ENCODE measurements at places on chromosomes 13 and 19.

DNA sequence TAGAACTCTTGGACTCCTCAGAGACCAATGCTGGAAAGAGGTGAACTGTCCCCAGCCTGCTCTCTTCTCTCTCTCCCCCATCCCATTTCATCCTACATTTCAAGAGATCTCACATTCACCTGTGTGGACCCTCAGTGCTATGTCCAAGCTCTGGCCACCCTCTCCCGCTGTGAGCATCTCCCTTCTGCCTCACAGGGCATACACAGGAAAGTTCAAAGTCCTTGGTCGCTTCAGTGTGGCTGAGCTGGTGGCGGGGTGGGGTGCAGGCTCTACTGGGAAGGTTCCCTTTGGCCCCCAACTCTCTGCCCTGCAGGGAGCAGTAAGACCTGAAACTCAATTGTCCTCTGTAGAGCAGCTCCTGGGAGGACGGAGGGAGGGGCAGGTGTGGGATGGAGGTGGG lies 27.0 kb downstream of the SPTBN4 start:
- no peak for DNase-seq

- no peak for DNase-seq
Observed at GRCh38 chr13:29543230-29544215, 52.0 kb downstream of the SLC7A1 start.

DNA sequence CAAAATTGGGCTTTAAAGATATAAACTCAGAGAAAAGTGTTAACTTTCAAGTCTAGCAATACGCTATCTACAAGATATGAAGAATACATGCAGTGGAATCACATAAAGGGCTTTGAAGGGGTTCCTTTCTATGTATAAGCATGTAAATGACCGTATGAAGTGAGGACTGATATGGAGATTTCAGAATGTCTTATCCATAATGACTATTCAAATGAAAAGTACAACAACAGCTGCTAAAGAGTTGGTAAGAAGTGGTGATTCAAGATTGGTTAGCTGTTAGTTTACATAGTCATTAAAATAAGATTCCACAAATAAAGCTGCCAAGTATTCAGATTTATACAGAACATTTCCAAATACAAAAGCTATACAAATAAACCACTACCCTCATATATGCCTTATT lies 153.4 kb upstream of the STARD13 start:
- DNase-seq: no peak

DNA sequence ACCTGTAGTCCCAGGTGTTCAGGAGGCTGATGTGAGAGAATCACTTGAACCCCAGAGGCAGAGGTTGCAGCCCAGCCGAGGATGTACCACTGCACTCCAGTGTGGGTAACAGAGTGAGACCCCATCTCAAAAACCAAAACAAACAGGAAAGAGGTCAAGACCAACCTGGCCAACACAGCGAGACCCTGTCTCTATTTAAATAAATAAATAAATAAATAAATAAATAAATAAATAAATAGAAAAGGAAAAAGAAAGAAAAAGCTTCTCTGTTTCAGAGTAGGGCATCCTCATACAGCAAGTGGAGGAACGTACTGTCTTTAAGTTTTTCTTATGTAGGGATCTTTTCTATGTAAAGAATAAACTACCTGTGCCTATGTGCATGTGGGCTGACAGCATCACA lies 2.3 kb downstream of the ZNF700 start:
- no peak for DNase-seq

DNA sequence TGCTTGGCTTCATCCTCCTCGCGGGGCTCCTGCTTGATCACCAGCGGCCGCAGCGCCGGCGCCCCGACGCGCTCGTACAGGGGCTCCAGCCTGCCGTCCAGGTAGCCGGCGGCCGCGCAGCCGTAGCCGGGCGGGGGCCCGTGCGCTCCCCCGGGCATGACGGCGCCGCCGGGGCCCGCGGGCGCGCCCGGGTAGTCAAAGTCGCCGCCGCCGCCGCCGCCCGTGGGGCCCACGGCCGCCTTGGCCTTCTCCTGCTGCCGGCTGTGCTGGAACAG lies 497 bp downstream of the CEBPA start:
- no peak for DNase-seq

DNA sequence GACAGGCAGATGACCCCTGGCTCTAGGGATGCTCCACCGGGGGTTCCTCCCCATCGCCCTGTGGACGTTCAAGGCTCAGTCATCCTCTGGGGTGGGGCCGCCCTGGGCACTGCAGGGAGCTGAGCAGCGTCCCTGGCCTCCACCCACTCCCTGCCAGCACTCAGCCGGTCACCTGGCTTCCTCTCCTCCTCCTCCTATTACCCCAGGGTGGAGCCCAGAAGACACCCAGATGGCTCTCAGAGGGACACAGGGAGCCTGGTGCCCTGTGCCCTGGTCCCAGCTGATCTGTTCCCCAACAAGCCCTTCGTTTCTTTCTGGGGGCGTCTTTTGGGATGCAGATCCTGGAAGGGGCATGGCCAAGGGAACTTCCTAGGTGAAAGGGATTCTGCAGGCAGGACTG lies 3.7 kb upstream of the MKNK2 start:
- no peak for DNase-seq

DNA sequence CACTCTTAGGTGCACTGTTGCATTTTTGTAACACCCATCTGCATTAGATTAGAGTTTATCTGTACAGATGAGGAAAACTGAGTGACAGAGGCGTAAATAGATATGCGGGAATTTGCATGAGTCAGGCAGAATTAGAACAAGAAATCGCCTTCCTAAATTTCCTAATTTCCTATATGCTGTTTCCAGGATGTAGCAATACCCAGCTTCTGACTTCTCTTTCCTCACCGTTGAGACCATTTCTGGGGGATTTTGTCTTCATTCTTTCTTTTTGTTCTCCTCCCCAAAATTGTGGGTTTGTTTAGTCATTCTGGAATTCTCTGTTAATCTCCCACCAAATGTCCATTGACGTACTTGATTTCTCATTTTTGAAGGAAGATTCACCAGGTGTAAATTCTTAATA lies 10.6 kb upstream of the ZNF792 start:
- DNase-seq: no peak

GRCh38 chr13:105787632-105788031 lies 747.8 kb downstream of the EFNB2 start:
- no peak for DNase-seq

- no peak for DNase-seq
Observed at GRCh38 chr19:45591638-45592005, 7.0 kb upstream of the OPA3 start.

- DNase-seq: no peak
Observed at GRCh38 chr19:33727331-33727998, 69.2 kb upstream of the KCTD15 start.

GRCh38 chr13:91546900-91547299 lies 148.5 kb downstream of the GPC5 start:
- DNase-seq: no peak

Measured in effector memory CD4-positive, alpha-beta T cell (primary cell).